ENCODE measurements at places on chromosomes 12 and 14. TPM values are rescaled to one million over a fixed set of nuclear protein-coding genes. Genes with fewer than 3 reads are reported as not detected.

Gene SERPINA1
- total RNA-seq: 0.20 TPM

Gene MYO1H
- not detected for total RNA-seq

Gene TMEM132D
- not detected for total RNA-seq

Gene GAS2L3
- total RNA-seq: 11.7 TPM

Gene ZC2HC1C
- 1.5 TPM for total RNA-seq

Gene ARHGAP5
- total RNA-seq: 76.4 TPM

Gene GPR84
- 0.07 TPM for total RNA-seq

- DNase-seq: no peak
Measured at GRCh38 chr12:26335651-26336050, 140.3 kb downstream of the SSPN start.

DNA sequence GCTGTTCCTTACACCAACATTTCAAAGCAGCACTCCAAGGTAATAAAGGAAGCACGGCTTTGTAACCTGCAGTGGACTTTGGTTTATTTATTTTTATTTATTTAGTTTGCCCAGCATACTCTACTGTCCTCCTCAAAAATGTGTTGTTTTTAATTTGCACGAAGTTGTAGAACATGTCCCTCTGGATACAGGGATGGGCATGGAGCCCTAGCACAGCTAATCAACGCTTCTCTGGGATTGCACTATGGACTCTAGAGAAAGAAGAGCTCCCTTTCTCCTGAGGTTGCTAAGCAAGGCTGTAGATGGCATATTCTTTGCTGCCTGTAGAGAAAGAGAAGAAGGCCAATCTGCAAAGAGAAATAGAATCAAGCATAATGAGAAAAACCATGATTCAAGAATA is 5.9 kb upstream of the ANAPC5 start:
- DNase-seq: no peak

DNA sequence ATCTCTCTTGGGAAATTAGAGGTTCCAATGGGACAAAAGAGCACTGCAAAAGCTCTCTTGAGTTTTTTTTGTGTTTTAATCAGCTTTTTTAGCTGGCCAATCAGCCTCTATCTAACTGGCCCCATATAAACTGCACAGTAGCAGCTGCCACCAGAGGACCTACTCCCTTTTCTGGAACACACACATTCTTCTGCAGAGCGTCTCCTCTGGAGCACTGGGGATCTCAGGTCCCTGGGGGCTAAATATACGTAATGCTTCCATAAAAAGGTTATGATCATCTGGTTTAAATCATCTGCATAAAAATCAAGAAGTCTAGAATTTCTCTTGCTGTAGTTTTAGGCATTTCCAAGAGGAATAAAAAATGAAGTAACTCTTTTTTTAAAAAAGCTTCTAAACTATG is 32.3 kb downstream of the TSPAN8 start:
- no peak for DNase-seq

DNA sequence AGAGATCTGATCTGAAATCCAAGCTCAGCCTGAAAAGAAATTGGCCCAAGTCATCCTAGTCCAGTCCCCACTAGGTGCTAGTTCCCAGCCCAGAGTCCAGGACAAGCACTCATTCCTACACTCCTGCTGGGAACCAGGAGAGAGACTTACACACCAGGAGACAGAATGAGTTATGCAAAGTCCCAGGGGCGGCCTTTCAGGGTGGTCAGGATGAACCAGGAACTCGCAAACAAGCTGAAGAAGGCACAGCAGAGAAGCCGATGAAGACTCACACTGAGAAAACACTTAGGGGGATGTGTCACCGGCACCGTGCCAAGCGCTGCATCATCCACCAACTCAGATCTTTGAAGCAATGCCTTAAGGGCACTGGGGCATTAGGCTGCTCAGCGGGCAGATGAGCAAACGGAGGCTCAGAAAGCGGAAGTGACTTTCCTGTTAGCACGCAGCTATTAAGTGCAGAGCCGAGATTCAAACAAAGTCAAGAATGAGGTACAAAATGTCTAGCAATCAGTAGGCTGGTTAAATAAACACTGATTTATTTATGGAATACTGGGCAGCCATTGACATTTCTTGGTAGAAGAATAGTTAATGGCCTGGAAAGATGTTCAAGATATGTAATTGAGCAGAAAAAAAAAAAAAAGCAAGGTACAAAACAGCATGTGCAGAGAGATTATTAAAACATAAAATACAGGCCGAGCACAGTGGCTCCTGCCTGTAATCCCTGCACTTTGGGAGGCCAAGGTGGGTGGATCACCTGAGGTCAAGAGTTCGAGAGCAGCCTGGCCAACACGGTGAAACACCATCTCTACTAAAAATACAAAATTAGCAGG is 78.7 kb downstream of the LRRC74A start:
- peak; percentile 97 for DNase-seq

DNA sequence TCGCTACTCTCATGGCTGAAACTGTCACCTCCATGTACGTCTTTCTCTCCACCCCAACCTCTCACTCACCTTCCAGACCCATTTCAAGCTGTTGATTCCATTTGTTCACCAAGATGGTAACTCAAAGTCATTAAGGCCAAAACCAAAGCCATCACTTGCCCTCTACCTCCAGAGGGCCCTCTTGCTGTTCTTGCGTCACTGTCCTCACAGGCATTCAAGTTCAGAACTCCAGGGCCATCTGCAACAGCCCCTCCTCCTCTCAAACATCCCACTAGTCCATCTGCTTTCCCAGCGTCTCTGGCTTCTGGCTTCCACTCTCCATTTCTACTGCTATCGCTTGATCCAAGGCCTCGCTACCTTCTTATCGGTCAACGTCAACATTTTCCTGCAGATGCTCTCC is 74.5 kb downstream of the VWF start:
- DNase-seq: no peak

- no peak for DNase-seq
Measured at GRCh38 chr12:46573347-46573658, 200.7 kb upstream of the SLC38A2 start.

DNA sequence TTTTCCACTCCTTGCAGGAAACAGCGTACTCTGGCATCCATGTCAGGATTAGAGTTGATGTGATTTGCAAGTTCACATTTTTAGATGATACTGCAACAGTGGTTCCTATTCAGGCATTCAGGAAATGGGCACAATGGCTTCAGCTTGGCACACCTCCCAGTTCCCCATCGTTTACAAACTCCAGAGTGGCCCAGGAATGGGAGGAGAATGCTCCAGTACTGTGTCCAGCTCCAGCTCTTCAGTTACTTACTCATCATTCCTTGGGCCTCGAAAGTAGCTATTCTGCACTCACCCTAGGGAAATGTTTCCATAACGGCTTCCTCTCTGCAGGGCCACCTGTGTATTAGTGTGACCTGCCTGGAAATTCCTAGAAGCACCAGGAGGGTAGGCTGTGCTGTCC is 239.7 kb upstream of the RGS6 start:
- DNase-seq: no peak

DNA sequence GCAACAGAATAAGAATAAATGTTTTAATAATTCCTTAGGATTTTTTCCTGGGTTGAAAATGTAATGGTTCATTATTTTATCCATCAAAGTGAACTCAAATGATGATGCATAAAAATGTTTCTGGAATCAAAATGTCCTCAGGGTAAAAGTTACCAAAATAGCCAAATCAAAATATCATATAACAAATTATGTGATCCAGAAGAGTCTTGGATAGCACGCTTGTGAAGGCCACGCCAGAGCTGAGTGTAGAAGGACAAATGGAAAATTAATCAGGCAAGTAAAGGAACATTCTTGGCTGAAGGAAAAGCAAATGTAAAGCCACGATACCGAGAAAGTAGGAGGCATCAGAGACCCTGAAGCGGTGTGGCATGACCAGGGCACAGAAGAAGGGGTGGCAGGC is 169.2 kb downstream of the CAPZA3 start:
- DNase-seq: no peak

DNA sequence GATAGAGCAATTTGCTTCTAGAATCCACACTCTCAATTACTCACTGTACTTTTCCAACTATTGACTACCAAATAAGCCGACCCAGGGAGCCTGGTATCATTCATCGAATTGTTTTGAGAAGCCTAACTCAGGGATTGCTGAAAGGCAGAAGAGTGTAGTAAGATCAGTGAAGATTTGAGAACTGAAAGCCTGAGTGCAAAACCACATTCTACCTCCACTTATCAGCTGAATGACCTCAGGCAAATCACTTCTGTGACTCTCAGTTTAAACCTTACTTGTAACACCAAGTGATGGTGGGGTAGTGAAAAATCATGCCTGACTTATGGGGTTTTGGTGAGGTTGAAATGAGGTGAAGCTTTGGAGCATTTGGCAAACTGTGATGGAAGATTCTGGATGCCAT is 126.1 kb upstream of the MAX start:
- DNase-seq: no peak

GRCh38 chr12:100279607-100280244 is 12.7 kb downstream of the SCYL2 start:
- DNase-seq: no peak

GRCh38 chr14:75183225-75183624 is 6.8 kb upstream of the TMED10 start:
- no peak for DNase-seq

DNA sequence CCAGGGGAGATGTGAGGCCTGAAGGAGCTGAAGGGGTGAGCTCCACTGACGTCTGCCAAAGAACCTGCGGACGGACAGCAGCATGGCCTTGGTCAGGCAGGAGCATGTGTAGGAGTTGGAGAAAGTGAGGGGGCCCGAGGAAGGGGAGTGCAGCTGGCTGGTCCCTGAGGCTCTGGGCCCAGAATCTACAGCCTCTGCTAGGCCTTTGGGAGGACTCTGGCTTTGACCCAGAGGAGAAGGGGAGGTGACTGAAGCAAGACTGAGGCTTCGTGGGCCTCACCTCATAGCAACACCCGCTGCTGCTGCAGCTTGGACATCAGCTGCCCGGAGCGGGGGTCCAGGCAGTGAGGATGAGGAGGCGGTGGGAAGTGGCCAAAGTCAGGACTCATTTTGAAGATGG is 216.6 kb upstream of the FKBP4 start:
- no peak for DNase-seq

GRCh38 chr14:59342516-59343484 is 122.4 kb downstream of the GPR135 start:
- DNase-seq: no peak

GRCh38 chr14:104735830-104736642 is 12.0 kb downstream of the ADSS1 start:
- no peak for DNase-seq

- no peak for DNase-seq
Measured at GRCh38 chr12:31765931-31766330, 37.1 kb upstream of the AMN1 start.

DNA sequence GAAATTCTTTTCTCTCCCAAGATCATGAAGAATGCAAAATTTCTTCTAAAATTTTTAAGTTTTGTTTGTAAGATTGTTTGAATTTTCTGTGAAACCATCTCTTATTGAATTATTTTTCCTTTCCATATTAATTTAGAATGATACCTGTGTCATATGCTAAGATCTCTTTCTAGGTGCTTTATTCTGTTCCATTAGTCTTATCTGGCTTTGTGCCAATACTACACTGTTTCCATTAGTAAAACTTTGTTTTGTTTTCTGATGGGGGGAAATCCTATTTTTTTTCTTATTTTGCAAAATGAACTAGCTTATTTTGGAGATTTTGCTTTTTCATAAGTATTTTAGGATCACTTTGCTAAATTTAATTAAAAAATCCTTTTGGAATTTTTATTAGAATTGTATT is 193.9 kb downstream of the FUT8 start:
- no peak for DNase-seq

- no peak for DNase-seq
Measured at GRCh38 chr12:24756479-24757024, 192.3 kb downstream of the BCAT1 start.
